Foreskin keratinocyte (primary cell): ENCODE measurements at places on chromosomes 12 and 14. TPM values are rescaled to one million over a fixed set of nuclear protein-coding genes. Genes with fewer than 3 reads are reported as not detected.

Gene TAS2R8
- total RNA-seq = not detected in 2 replicates

Gene SLC38A4
- 0.49 and 0.65 TPM in 2 replicates for total RNA-seq

Gene KRT6C
- total RNA-seq = 4.5 and 7.6 TPM in 2 replicates

Gene GPR65
- not detected in 2 replicates for total RNA-seq

Gene RD3L
- total RNA-seq = not detected in 2 replicates

Gene TCL1B
- total RNA-seq = not detected in 2 replicates

Gene DERA
- 38.2 and 38.3 TPM in 2 replicates for total RNA-seq

Gene ENDOU
- 0.28 and 0.34 TPM in 2 replicates for total RNA-seq

Gene SOAT2
- not detected in 2 replicates for total RNA-seq

Gene C1R
- total RNA-seq = 6.1 and 7.8 TPM in 2 replicates

Gene P3H3
- 33.4 and 35.0 TPM in 2 replicates for total RNA-seq

Gene SLCO1B1
- total RNA-seq = not detected in 2 replicates
